ENCODE measurements at places on chromosomes 3 and 15.

DNA sequence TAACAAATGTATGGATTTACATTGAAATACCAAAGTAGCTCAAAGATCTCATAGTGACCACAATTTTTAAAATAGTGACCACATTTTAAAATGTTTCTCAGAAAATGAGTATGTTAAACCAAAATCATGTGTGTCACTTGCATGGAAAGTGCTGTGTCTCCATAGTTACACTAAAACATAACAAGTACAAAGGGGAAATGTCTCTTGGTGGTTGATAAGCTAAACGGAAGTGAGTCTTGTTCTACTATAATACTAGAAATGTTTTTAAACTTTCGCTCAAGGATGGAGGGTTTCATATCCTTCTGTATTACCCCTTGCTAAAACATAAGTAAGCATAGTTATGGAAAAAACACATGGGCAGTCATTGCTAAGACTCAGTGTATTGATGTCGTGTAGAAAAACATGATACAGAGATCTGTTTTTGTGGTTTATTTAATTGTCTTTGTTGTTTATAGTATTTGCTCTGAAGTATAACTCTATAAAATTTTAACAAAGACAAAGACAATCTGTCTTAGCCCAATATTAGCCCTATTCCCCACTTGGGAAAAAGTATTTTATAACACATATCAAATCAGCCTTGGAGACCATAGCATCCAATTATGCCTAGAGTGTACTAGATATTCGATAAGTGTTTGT lies 27.0 kb upstream of the DENND4A start:
- DNase-seq = no peak

- DNase-seq = no peak
These were observed 14.7 kb upstream of the SYN2 start for GRCh38 chr3:11989383-11990038.

- DNase-seq = no peak
These were observed 43.2 kb downstream of the FGF12 start for GRCh38 chr3:192684151-192684550.

GRCh38 chr15:24683736-24684135 lies 8.2 kb downstream of the NPAP1 start:
- no peak for DNase-seq
